ENCODE measurements at places on chromosomes 16 and 17.

DNA sequence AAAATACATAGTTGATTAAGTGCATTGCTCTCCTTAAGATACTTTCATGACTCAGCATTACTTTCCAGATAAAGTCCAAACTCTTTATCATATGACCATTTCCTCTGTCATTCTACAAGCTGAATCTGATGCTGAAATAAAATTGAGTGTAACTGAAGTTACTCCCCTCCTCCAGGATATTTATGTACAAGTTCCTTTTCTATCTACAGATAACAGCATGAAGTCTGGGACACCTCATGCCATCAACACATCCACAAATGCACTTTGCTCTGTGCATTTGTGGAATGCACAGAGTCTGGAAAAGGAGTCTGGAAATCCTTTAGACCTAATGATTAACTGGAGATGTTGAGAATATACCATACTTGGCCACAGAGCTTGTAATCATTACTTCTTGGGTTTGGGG lies 60.5 kb downstream of the ACSM2B start:
- DNase-seq, result no peak

DNA sequence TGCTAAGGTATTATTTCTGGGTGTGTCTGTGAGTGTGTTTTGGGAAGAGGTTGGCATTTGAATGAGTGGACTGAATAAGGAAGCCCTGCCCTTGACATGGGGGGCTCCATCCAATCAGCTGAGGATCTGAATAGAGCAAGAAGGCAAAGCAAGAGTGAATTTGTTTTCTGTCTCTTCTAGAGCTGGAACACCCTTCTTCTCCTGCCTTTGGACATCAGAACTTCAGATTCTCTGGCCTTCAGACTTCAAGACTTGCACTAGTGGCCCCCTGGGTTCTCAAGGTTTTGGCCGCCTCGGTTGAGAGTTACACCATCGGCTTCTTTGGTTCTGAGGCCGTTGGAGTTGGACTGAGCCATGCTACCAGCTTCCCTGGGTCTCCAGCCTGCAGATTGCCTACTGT lies 448.6 kb downstream of the SHISA9 start:
- DNase-seq, result no peak

DNA sequence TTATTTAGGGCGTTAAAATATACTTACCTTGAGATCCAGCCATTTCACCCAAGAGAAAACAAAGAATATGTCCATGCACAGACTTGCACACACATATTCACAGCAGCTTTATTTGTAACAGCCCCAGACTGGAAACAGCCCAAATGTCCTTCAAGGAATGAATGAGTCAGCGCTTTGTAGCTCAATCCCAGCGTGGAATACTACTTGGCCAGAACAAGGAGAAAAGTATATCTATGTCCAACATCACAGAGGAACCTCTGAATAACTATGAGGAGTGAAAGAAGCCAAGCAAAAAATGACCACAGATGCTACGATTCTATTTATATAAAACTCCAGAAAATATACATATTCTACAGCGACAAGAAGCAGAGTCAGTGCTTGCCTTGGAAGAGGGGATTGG lies 158.3 kb downstream of the ENGASE start:
- DNase-seq, result no peak

GRCh38 chr16:31385680-31386079 lies 7.5 kb upstream of the ITGAD start:
- no peak for DNase-seq

- no peak for DNase-seq
Observed at GRCh38 chr16:17775061-17775460, 304.3 kb upstream of the XYLT1 start.

DNA sequence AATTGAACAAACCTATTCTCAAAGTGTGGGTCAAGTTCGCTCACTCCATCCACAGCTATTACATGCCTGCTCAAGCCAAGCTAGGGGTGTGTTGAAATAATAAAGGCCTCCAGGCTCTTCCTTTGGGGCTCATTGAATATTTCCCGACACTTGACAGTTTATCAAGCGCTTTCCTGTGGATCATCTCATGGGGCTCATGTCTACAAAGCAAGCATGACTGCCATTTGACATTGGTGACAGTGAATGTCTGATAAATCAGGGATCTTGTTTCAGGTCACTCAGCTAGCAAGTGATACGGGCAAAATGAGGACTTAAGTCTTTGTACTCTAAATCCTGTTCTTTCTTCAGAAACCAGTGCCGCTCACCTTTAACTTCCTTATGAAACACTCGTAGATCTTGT lies 542.6 kb downstream of the TOX3 start:
- no peak for DNase-seq

DNA sequence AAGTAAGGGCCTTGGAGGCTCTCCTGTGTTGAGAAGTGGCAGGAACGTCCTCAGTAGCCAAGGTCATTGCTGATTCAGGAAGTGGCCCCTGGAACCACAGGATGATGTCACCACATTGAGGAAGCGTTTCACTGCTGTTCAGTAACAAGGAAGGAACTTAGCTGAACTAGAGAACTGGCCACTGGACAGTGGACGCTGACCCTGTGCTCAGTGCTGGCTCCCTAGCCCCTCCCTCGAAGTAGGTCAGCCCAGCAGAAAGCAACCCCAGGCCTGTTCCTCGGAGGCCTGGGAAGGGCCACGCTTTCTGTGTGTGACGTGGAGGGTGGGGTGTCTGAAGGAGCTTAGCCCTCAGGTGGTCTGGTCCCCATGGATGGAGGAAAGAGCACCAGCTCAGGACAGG lies 58.3 kb downstream of the B9D1 start:
- no peak for DNase-seq

Measured in stimulated activated CD8-positive, alpha-beta memory T cell treated with anti-CD3 and anti-CD28 coated beads, Interleukin-4, amount 100 ng/mL, for 48 hours (primary cell).